ENCODE measurements at places on chromosomes 16 and 17.

GRCh38 chr17:19928299-19928698 is 49.3 kb downstream of the AKAP10 start:
- DNase-seq, result no peak

- no peak for DNase-seq
Measured at GRCh38 chr17:79814974-79815835, 18.3 kb upstream of the CBX8 start.

- no peak for DNase-seq
Measured at GRCh38 chr17:45573924-45574770, 83.6 kb upstream of the PLEKHM1 start.

GRCh38 chr17:77546772-77547241 is 406.0 kb downstream of the SEC14L1 start:
- DNase-seq, result no peak

DNA sequence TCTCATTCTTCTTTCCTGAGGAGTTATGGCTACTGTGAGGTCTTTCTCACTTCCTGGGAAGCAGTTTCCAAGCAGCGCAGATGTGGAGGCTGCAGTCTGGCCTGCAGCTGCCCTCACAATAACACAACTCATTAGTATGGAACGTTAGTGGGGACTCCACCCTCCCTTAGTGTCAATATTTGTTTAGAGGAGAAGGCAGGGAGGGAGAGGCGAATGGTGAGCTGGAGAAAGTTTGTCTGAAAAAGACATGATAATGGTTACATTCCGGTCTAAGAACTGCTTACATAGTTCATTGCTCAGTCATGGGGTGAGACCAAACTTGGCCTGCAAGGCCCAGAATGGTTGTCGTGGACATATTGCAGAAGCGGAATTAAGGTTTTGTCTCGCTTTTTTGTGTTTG is 170.2 kb downstream of the HS3ST3B1 start:
- DNase-seq, result no peak

- no peak for DNase-seq
Measured at GRCh38 chr17:45900136-45900535, 5.8 kb downstream of the MAPT start.

- DNase-seq, result no peak
Measured at GRCh38 chr17:69913616-69914015, 161.4 kb upstream of the KCNJ16 start.

- DNase-seq, result no peak
Measured at GRCh38 chr17:62094175-62094574, 29.1 kb upstream of the MED13 start.

- no peak for DNase-seq
Measured at GRCh38 chr17:51608251-51608933, 348.0 kb downstream of the UTP18 start.

DNA sequence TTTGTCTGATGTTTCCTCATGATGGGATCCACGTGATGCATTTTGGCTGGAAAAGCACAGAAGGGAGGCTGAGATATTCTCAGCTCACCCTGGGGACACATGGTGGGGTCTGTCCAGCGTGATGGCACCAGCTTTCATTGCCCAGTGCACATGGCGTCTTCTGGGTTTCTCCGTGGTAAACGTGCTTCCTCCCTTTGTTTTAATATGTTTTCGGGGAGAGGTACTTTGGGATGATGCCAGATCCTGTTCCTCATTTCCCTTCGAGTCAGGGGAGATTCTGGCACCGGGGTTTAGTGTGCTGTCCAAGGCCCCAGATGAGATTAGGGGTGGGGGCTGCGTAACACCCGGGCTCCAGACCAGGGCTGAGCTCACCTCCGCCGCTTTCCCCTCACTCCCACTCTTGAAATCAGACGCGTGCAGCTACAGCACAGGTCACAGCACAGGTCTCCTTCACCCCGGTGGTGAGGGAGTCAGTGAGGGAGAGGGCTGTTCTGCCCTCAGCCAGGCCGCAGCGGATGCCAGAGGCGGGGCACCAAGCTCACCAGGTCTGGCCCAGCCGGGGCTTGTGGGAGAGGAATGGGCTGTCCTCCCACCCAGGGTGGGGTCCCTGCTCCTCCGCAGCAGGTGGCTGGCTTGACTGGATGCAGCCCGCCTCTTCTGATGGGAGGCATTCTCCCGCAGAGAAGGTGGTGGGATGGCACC is 33.9 kb downstream of the COX4I1 start:
- no peak for DNase-seq

DNA sequence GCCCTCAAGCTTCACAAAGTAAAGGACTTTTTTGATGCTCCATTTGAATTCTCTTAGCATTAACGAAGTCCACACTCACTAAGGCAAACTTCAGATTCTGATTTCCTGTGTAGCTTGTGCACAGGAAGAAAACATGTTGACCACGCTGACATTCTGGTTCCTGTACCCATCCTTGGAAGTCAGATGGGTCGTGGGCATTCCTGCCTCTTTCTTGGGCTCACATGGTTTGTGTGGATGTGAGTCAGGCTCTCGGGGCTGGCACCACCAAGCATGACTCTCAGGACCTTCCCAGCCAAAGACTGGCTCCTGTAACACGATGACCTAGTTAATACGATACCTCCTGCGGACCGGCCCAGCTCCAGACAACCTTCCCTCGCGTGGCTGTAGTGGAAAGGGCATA is 32.8 kb downstream of the ARSG start:
- DNase-seq, result no peak

- DNase-seq, result no peak
Measured at GRCh38 chr16:66144641-66145040, 221.8 kb upstream of the CDH5 start.

- DNase-seq, result peak; percentile 89
Measured at GRCh38 chr16:50741225-50741780, 583 bp upstream of the CYLD start.

- DNase-seq, result no peak
Measured at GRCh38 chr17:45646288-45646988, 137.7 kb upstream of the CRHR1 start.

- no peak for DNase-seq
Measured at GRCh38 chr17:41785859-41786226, 668 bp downstream of the JUP start.

DNA sequence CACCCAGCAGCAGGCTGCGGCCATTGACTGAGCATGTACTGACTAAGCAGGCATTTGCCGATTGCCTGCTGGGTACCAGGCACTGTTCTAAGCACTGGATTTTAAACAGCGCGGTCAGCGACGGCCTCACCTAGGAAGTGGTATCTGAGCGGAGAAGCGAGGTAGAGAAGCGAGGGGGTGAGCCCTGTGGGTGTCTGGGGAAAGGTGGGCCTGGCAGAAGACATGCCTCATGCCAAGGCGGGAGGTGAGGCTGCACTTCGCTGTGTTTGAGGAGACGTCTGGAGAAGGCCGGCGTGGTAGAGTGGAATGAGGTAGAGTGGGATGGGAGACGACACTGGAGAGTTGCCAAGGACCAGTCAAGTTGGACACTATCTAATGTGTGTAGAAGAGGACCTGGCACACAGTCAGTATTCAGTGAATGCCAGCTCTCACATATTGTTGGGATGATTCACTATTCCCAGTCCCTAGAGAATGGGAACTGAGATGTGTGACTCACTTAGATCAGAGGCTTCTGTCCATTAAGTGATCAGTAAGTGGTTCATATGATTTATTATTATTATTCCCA is 14.4 kb downstream of the SYCE1L start:
- no peak for DNase-seq

DNA sequence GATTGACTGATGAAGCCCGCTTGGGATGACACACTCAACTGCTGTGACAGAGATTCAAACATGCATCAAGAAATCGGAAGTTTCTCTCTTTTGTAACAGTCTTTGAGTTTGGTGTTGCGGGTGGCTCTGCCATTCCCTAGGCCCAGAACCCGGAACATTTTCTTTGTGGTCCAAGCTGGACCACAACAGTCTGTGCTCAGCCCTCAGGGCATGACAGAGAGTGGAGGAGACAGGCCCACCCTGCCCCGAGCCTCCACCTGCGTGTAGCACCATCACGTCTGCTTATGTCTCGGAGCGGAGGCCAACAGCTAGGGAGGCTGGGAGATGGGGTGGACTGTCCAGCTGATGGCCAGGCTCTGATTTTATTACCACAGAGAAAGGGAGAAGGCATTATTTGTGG is 64.5 kb downstream of the SHISA6 start:
- peak; percentile 83 for DNase-seq

- DNase-seq, result no peak
Measured at GRCh38 chr16:2743007-2743810, 9.2 kb upstream of the SRRM2 start.

DNA sequence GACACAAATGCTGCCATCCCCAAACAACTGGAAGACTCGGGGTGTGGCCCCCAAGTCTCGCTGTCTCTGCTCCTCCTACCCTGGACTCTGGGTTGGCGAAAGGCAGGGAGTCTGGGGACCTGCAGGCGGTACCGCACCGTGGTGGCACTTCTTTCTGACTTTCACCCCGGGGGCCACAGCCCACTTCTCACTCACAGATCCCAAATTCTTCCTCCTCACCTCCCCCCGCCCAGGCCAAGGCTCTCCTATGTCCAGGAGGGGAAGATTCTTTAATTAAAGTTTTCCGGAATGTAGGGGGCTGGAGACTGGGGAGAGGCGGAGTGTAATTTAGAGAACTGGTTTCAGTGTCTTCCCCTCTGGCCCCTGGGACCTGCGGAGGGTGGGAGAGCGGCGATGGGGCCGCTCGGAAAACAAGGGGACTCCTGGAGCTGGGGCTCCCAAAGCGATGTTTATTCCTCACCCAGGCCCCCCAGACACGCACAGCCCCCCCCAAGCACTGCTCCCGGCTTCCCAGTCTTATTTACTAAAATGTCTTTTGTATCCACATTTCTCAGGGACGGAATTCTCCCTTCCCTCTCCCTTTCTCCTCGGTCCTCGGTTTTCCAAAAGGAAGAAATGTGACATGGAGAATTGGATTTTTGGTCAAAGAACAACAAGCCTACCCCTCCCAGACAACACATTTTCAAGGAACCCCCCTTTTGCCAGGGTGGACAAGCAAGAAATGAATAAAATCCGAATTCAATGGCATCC is 1.2 kb downstream of the WNT3 start:
- no peak for DNase-seq

GRCh38 chr16:30953511-30954124 is 3.9 kb upstream of the SETD1A start:
- no peak for DNase-seq

GRCh38 chr17:38918916-38919315 is 6.5 kb upstream of the LASP1NB start:
- no peak for DNase-seq

DNA sequence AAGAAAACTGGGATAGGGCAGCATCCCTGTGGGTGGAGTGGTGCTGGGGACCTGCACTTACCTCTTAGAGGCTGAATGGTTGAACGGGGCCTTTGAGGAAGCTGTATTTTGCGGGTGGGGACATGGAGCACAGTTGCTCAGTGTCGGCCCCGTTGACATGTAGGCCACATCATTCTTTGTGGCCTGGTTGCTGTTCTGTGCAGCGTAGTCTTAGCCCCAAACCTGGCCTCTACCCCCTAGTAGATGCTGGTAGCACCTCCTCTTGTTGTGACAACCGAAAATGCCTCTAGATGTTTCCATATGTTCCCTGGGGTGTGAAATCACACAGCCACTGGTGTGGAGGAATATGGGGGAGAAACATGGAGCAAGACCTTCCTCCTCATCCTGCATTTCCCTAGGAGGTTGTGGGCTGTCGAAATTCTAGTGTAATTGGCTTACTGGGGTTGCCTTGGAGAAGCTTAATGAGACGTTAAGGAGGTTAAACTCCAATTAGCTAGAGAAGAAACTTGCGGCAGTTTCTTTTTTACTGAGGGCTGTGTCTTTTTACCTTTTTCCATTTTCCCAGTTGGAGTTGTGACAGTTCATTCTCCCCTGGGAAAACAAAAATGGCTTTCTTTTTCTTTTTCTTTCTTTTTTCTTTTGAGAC is 9.4 kb downstream of the ABCC1 start:
- no peak for DNase-seq

DNA sequence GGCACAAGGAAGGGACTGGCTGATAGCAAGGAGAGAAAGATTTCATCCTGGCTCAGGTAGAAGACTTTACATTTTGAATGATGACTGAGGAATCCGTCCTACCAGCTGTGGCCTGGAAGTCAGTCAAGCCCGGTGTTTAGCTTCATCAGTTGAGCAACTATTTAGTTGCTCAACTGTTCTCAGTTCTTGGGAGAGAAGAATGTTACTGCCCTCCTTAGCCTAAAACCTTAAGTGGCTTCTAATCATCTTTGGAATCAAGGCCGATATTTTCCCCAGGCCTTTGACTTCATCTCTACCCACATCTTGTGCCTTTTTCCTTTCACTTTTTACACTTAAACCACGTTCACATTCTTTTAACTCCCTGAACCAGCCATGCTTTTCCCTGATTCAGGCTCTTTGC is 17.3 kb upstream of the RBL2 start:
- DNase-seq, result no peak

GRCh38 chr17:33803686-33804085 is 451.4 kb upstream of the CCL2 start:
- DNase-seq, result no peak

- DNase-seq, result no peak
Measured at GRCh38 chr17:50426814-50427787, 1.1 kb downstream of the ACSF2 start.

DNA sequence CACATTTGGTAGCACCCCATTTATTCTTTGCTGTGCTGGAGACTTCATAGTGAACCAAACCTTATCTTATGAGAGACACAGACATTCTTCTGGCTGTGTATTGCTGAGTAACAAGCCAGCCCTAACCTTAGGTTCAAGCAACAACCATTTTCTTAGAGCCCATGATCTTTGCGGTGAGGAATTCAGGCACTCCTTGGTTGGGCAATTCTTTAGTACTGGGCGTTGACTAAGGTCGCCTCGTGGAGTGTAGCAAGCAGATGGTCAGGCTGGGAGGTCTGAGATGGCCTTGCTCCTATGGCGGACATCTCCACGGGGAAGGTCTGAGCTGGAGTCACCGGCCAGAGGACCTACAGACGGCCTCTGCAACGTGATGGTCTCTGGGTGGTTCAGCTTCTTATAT is 43.1 kb downstream of the ARSG start:
- no peak for DNase-seq

GRCh38 chr17:76983075-76983775 is 115.0 kb downstream of the MGAT5B start:
- DNase-seq, result no peak

- no peak for DNase-seq
Measured at GRCh38 chr17:44820631-44821212, 9.4 kb downstream of the GJC1 start.

GRCh38 chr17:42337442-42337841 is 49.1 kb downstream of the STAT5A start:
- DNase-seq, result no peak

DNA sequence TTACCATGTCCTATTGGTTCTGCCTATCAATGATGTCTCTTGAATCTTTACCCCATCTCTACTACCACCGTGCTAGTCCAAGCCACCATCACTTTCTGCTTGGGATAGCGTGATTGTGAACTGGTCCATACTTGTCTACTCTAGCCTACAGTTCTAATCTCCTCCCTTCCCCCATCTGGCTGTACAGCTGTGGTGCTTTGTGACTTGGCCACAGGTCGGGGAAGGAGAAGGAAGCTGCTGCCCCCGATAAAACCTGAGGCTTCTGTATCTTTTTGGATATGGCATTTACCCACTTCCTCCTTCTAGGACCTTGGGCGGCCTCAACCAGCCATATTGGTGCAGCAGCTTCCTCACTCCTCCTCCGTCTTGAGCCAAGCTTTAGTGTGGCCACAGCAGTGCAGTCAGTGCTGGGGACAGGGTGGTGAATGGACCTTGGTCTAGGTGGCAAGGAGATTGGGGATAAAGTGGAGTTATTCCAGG is 314 bp upstream of the ITGA2B start:
- DNase-seq, result no peak

All from esophagus muscularis mucosa (tissue), 4 donors.